HepG2 (cell line): ENCODE measurements at places on chromosomes 6 and 20. TPM values are rescaled to one million over a fixed set of nuclear protein-coding genes. Genes with fewer than 3 reads are reported as not detected.

GRCh38 chr6:83860359-83860755, 868 bp downstream of the CYB5R4 start:
- H3K27me3 ChIP-seq, result no peaks in the 10 kb centered on the region
- peak overlapping the region; percentile 78 for H3K4me3 ChIP-seq
- DNase-seq, result no peak
- H3K4me1 ChIP-seq, result peaks cover 17% of the 10 kb centered on the region
- H3K36me3 ChIP-seq, result 0 out of 3 replicates have a peak, but pooled peaks cover 6% of the 10 kb centered on the region

GRCh38 chr6:98845211-98846020, 11.0 kb downstream of the POU3F2 start:
- peak; percentile 40 for DNase-seq
- H3K27me3 ChIP-seq, result peaks cover 3% of the 10 kb centered on the region
- no peak overlapping the region for H3K27ac ChIP-seq
- H3K4me3 ChIP-seq, result no peak overlapping the region; the same call in 1 of the 2 replicates

DNA sequence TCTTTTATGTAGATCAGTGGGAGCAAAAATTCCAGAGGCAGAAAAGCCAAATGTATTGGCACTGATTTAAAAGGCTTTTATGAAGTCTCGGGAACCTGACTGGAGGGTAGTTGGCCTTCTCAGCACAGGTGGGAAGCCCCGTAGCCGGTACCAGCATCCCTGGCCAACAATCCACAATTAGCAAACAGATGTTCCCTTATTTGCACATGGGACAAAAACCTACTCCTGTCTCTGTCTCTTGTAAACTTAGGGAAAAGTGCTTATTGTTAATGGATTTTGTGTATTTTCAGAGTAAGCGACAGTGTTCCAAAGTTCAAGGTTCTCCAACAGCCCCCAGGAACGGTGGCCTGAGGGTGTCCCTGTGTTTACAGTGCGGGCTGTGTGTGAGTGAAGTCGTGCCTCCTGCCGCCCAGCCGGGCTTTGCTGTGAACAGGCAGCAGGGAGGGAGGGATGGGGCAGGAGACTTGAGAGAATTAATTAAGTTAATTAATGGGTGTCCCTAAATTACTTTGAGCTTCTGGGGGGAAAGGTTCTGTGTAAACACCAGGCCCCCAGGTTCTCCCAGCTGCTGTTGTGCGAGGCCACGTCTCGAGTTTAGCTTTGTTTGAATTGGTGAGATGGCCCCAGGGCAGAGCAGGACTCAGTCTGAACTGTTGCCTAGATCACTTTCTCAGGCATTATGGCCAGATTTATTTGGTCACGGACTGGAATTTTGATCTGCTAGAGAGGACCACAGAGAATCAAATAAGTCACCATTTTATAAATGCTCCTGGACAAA, 3.9 kb downstream of the SYNJ2 start:
- peak; percentile 100 for DNase-seq
- peaks cover 82% of the 10 kb centered on the region for H3K4me1 ChIP-seq
- H3K27me3 ChIP-seq, result no peaks in the 10 kb centered on the region
- peaks cover 17% of the 10 kb centered on the region for H3K36me3 ChIP-seq
- H3K4me3 ChIP-seq, result peak overlapping the region; percentile 50
- H3K27ac ChIP-seq, result peak overlapping the region; percentile 96

The OR2H2 gene
- not detected in 2 replicates for total RNA-seq

The LY6G6C gene
- total RNA-seq, result not detected in 2 replicates

The NKX2-2 gene
- not detected in 2 replicates for total RNA-seq

The EDN3 gene
- not detected in 2 replicates for total RNA-seq
